NCI-H446 (cell line): ENCODE measurements at places on chromosomes 1 and 21.
A peak's percentile ranks its signal among the peaks of the same experiment; 100 is the strongest.

DNA sequence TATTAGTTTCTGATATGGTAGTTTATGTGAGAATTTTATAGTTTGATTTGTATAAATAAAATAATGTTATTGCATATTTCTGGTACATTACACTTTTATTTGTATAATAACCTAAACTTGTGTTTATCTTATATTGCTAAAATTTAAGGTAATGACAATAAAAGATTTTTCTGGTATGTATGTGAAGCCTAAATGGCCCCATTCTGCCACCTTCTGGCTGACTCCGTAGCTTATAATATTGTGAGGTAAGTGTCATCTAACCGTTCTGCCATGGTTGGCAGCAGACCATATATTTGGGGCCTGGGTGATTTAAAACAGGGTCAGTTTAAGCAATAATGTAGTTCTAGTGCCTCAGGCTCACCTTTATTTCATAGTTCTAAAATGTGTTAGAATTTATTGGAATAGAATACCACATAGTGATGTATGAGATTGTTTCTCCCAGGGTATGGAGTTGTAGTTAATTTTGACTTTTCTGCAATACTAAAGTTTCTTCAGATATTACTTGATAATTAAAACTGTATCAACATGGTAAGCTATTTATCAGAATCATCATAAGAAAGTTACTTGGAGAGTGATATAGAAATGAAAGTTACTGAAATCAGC is 21.2 kb upstream of the PRKACB start:
- peak; percentile 68 for DNase-seq

- no peak for DNase-seq
These were observed 31.4 kb downstream of the IQGAP3 start for GRCh38 chr1:156540955-156541354.

- no peak for DNase-seq
These were observed 20.5 kb upstream of the FRRS1 start for GRCh38 chr1:99786751-99787501.

DNA sequence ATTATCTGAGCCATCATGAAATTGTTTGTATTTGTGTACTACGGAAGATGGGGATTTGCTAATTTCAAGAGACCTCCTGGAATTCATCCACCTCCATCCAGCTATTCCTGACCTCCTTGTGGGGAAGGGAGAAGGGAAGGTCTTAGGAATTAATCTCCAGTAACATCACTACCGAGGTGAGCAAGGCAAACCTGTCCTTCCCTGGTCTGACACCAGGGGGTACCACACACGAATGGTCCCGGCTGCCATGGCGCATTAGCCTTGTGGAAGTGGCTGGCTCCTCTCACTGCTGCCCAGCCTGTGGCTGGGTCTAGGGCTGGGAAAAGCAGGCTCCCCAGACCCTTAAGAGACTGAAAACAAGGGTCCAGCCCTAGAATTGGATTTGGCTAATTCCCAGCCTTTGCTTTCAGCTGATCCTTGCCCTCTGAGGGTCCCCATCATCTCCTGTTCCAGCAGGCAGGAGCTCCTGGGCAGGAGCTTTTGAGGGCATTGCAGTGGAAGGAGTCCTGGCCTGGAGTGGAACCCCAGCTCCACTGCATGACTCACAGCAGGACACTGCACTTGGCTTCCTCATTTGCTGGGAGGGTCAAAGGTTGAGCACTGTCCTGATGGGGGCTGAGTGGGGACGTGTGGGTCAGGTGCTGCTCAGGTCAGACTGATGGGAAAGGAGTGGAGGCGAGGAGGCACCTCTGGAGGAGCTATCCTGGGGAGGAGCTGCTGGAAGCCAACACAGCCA is 34.8 kb downstream of the RIMS3 start:
- DNase-seq = peak; percentile 22

DNA sequence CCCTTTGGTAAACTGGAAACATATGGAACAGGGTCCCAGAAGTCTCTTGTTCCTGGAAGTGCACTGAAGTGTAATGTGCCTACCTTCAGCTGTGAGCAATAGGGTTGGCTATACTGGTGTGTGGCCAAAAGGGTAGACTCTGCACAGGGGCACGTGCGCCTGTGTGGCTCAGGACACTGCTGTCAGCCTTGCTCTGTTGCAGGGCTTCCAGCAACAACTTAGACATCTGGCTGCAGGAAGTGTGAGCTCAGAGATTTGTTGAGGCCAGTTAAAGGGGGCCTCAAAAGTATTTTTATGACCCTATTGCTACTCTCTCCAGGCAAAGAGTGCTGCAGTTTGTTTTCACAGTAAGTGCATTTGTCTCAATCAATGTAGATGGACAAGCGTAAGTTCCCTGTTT is 7.5 kb downstream of the CTPS1 start:
- no peak for DNase-seq
